ENCODE measurements at places on chromosomes 6 and 20.

GRCh38 chr6:25315194-25316177, 36.3 kb downstream of the CARMIL1 start:
- DNase-seq = no peak

GRCh38 chr6:41733707-41734665, 1.4 kb downstream of the TFEB start:
- DNase-seq = peak; percentile 23

DNA sequence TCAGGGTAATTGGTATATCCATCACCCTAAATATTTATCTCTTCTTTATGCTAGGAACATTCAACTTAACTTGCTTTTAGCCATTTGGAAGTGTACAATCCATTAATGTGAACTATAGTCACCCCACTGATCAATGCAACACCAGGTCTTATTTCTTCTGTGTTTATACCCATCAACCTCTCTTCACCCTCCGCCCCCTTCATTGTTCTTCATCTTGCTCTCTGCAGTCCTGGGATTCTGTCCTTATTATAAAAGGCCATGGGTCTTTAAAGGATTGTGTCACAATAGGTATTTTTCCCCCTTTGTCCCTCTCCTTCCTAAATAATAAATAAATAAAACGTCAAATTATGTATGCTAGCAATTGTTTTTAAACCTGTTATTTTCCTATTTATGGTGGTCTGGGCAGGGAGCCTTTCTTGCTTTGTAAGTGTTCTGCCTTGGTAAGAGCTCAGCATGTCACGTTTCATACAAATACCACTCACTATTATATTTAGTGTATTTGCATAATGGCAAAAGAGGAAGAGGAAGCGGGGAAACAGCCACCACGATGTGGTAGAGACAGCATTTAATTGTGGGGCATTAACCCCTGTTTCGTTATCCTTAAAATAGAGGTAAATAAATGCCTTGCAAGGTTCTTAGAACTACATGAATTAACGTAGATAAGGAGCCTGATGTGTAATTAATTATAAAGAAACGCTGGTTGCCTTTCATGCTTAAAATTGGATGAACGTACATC, 1.9 kb downstream of the ABRACL start:
- no peak for DNase-seq

DNA sequence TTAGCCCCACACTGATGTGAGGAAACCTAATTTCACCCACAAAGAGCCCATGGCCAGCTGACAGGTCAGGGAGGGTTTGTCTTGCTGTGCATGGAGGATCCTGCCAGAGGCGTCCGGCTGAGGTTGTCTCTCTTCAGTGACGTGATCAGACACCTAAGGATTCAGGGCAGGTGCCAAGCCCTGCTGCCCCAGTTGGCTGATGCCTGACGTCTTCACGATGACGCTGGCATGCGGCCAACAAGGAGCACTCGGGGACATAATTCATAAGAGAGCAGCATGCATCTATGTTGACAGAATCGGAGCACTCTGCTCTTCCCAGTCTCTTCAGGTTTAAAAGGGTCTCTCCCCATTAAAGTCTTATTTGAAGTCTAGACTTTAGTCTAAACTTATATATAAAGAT, 47.8 kb downstream of the PSMB1 start:
- no peak for DNase-seq

DNA sequence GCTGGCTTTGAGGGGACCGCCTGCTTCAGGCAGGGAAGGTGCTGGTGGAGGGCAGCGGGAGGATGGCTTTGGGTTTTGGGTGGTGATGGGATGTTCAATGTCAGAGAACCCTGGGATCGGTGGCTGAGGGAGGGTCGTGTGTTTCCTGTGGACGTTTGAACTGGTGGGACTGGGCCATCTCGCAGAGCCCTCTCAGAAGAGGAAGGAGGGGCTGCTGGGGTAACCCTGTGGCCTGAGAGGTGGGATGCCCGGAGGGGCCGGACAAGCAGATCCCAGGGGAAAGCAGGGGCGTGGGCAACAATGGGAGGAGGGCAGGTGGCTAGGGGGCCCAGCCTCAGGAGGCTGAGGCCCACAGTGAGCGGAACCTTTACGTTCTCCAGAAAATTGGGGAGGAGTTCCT, 34.9 kb downstream of the PYGB start:
- DNase-seq = no peak

- DNase-seq = no peak
Measured at GRCh38 chr6:21808045-21808470, 214.5 kb downstream of the SOX4 start.

- DNase-seq = no peak
Measured at GRCh38 chr6:408599-409102, 17.1 kb downstream of the IRF4 start.

GRCh38 chr6:109820706-109821350, 129.7 kb downstream of the FIG4 start:
- no peak for DNase-seq

DNA sequence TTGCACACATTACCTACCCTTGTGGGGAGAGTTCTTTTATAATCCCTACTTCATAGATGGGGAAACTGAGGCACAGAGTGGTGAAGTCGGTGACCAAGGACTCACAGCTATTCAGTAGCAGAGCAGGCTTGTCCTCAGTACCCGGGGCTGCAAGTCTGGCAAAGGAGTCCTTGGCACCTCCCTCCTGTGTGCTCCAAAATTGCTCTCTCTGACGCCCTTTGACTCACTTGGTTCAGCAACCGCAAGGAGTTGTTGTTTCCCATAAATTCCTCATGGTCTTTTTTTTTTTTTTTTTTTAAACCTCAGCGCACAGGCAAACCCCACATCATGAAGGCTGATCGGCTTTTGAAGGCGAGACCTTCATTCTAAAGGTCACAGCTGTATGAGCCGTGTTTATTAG, 143.2 kb downstream of the CEBPB start:
- DNase-seq = no peak

- no peak for DNase-seq
Measured at GRCh38 chr20:9515214-9515585, 810 bp downstream of the LAMP5 start.

DNA sequence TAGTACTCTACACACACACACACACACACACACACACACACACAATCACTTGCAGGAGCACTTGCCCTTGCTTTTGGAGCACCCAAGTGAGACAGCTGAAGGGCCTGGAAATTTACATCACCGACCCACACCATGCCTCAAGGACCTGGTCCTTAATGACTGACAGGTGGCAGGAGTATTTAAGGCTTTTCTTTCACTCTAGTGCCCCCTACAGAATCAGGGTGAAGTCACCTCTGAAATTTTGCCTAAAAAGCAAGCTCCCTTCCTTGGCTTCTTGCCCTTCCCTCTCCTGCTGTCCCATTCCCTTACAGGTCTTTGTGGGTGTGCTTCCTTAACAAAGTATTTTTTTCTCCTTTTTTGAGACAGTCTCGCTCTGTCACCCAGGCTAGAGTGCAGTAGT, 353.5 kb upstream of the IRAK1BP1 start:
- DNase-seq = no peak

- DNase-seq = no peak
Measured at GRCh38 chr20:2244993-2245392, 50.8 kb upstream of the TGM3 start.

- no peak for DNase-seq
Measured at GRCh38 chr6:142323377-142323776, 21.6 kb downstream of the ADGRG6 start.

DNA sequence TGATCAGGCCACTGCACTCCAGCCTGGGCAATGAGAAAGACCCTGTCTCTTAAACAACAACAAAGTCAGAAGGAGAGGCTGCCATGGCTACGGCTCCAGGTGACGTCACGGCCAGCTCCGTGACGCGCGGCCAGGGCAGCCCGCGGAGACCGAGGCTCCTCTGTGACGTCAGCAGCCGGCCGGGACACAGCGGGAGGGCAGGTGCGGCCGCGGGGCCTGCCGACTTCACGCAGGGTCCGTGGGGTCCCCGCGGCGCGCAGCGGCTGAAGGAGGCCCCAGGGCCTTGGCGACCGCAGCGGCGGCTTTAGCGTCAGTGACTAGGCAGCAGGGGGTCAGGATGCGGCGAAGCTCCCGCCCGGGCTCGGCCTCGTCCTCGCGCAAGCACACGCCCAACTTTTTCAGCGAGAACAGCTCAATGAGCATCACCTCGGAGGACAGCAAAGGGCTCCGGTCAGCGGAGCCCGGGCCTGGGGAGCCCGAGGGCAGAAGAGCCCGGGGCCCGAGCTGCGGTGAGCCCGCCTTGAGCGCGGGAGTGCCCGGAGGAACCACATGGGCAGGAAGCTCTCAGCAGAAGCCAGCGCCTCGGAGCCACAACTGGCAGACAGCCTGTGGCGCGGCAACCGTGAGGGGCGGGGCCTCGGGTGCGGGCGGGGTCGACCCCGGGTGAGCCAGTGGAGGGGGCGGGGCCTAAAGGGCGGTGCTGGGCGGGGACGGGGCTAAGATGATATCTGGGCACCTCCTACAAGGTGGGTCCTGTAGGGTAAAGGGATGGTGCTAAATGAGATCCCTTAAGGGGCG, at the start of gene SPAG4:
Gene SPAG4 (plus strand): TSS at position 163 of the 798 bp plus-strand sequence. CDS start 175 bp downstream, at position 338.
- peak; percentile 100 for DNase-seq

GRCh38 chr20:32189691-32190615, 17.6 kb downstream of the PLAGL2 start:
- DNase-seq = no peak

GRCh38 chr20:14838663-14839628, 501.5 kb upstream of the FLRT3 start:
- DNase-seq = no peak

DNA sequence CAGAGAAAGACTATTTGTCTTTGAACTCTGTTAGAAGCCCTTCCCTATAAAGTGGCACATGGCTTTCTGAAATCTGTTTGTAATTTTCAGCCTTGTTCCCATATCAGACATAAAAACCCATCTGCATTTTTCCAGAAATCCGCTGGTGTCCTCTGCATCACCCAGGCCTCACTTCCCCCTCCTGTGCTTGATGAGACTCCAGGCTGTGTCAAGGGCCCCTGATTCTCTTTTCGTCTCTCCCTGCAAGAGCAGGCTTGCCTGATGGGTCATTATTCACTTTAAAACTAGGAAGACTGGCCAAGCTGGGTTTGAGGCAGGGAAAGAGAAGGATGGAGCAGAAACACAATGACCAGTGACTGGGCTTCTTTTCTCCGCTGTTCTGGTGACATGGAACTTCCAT, 10.6 kb upstream of the PROKR2 start:
- DNase-seq = no peak

DNA sequence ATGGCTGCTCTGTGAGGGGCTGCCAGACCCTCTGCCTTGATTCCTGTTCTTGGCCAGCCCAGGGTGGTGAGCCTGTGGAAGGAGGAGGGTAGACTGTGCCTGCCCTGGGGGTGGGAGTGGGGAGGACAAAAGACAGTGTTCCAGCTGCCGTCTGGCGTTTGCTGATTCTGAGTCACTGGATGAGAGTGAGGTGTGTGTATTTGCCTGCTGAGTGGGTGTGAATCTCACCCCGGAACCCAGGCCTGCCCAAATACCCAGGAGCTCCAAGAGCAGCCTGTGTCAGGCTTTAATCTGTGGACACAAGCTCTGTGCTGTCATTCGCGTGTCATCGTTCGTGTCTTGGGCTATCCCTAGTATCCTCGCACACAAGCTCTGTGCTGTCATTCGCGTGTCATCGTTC, 2.6 kb upstream of the LKAAEAR1 start:
- no peak for DNase-seq

DNA sequence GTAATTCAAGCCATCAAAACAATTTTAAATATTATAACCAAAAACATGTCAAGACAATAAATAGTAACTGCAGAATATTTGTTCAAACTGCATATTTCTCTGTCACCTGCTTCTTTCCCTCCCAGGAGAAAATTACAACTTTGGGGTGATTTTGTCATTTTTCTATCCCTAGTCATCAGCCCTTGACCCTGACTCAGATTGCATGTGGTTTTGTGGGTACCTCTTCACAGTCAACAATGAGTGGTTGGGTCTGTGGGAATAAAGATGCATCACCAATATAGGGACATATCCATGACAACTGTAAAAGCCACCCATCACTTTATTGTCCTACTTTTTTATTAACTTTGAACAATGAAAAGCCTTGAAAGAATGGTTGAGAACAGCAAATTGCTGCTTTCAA, 7.3 kb downstream of the COL10A1 start:
- DNase-seq = no peak

GRCh38 chr20:43472671-43473380, 15.1 kb downstream of the SRSF6 start:
- DNase-seq = no peak

DNA sequence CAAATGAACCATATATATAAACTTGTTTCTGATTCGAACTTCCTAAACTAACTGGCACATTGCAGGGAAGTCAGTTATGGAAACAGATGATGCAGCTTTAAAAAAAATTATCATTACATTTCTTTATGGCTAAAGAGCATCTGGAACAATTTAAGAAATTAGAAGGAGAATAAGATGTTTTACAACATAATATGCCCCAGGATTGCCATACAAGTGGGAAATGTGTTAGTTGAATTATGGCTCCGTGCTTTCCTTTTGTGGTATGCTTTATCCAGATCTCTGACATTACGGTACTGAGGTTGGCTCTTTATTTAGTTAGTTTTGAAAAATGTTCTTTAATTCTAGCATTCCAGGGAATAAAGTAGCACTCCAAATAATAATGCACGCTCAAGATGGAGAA, 343.0 kb upstream of the ZFP64 start:
- no peak for DNase-seq

- DNase-seq = no peak
Measured at GRCh38 chr6:55496201-55496600, 82.8 kb downstream of the HMGCLL1 start.

GRCh38 chr20:50815162-50815989, 20.5 kb downstream of the BCAS4 start:
- no peak for DNase-seq
